ENCODE measurements at places on chromosomes 2 and 18. TPM values are rescaled to one million over a fixed set of nuclear protein-coding genes. Genes with fewer than 3 reads are reported as not detected.
A peak's percentile ranks its signal among the peaks of the same experiment; 100 is the strongest.

HTR2B gene
- not detected for total RNA-seq

MARCHF4 gene
- total RNA-seq = 0.29 TPM

LHCGR gene
- total RNA-seq = not detected

DCC gene
- 0.02 TPM for total RNA-seq

GKN2 gene
- total RNA-seq = not detected

GREB1 gene
- 6.6 TPM for total RNA-seq

CPO gene
- 0.39 TPM for total RNA-seq

- no peak for DNase-seq
Measured at GRCh38 chr2:113201496-113202304, 27.9 kb downstream of the PSD4 start.

DNA sequence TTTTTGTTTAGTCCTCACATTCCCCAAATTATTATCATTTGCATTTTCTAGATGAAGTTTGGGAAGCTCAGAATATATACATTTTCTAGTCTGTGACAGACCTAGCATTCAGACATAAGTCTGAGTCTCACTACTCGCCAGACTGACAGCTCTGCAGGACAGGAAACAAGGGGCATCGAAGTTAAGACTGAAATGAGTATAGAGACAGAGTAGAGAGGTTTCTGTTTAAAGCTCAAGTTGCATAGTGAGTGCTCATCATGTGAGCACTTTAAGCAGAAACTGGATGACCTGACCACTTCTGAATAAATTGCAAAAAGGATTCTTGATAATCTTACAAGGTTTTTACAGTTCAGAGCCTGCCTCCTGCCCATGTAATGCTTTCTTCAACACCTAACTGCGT is 1.1 kb downstream of the HADHB start:
- DNase-seq = no peak

GRCh38 chr18:2572171-2572569 is 813 bp downstream of the NDC80 start:
- DNase-seq = no peak

- DNase-seq = no peak
Measured at GRCh38 chr2:124662946-124663644, 638.0 kb downstream of the CNTNAP5 start.

- DNase-seq = peak; percentile 11
Measured at GRCh38 chr18:32576296-32576916, 105.7 kb upstream of the GAREM1 start.

- DNase-seq = no peak
Measured at GRCh38 chr2:98842136-98842535, 93.9 kb downstream of the CRACDL start.

- DNase-seq = no peak
Measured at GRCh38 chr2:209411718-209412117, 12.1 kb upstream of the MAP2 start.

- DNase-seq = no peak
Measured at GRCh38 chr2:177872286-177872685, 200.3 kb downstream of the PDE11A start.

GRCh38 chr2:196409376-196409775 is 230.1 kb upstream of the CCDC150 start:
- no peak for DNase-seq

DNA sequence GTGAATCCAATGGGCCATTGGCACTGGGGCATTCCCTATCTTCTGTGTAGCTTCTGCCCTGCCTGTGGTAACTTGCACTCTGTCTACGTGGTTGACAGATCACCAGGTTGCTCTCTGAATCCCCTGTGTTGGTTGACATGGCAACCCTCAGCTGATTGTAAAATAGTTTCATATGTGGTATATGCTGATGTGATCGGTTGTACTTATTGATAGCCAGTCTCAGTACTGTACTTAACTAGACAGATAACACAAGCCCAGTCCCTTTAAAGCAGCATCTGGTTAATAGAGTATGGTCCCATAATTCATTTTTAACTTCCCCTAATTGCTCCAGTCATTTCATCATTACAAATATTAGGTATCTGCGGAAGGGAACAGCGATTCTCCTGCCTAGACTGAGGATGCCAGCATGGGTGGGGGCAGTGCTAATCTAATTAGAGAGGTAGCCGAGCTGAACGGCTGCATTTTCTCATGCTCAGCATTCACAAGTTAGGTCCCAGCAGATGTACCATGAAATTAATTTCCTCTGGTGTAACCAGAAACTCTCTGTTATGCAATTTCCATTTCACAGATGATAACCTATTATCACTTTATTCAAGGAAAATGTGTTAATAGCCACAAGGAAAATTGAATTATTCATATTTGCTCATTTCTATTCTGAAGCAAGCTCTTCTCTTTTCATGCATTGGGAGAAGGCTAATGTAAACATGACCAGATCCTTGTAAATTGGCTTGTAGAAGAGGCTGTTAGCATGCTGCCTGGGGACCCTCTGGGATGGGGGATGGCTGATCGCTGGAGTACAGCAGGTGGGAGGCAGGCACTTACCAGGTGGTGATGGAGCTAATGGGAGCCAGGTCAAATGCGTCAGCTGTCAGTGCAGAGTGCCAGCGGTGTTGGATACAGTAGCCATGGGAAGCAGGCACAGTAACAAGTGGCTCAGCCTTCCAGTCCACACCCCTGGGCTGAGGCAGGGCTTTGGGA is 608.3 kb downstream of the GALR1 start:
- DNase-seq = no peak

DNA sequence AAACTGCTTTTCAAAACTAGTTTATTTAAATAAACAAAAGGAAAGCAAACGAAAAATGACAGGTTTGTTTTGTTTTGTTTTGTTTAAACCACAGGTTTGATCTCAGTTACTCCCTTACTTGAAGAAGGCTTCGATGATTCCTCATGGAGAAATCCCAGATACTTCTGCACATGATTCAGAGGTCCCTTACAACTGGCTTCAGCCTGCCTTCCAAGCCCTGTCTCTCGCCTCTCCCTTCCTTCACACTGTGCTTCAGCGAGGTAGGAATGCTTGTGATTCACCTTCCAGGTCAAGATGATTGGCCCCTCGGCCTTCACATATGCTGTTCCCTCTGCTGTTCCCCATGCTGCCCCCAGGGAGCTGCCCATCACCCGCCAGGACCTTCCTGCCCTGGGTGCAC is 104.1 kb upstream of the ITGA6 start:
- no peak for DNase-seq

DNA sequence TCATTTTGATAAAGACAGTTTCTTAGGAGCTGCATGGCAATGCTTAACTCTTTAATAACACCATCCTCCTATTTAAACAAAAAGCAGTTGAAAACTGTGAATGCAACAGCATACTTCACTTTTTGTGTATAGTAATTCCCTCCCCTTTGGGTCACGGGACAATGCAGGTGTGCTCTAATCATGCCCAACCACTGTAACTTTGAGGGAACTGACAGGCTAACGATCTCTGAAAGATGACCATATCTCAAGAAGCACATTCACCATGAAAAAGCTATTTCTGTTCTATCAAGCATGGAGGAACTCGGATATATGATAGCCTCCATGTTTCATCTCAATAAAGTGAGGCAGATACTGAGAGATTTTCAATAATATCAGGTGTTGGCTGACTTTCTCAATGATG is 81.1 kb upstream of the CD226 start:
- DNase-seq = no peak

DNA sequence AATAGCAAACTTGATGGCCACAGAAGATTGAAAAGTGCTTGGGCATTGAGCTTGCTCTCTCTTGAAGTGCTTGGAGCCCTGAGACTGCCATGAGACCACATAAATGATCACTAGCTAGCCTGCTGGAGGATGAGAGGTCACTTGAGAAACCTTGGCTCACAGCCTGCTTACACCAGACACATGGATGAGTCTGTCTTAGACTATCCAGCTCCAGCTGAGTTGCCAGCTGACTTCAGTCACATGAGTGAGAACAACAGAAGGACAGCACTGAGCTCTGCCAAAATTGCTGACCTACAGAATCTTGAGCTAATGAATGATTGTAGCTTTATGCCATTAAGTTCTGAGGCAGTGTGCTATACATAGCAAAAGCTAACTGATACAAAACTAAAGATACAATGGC is 18.1 kb downstream of the NABP1 start:
- peak; percentile 30 for DNase-seq

DNA sequence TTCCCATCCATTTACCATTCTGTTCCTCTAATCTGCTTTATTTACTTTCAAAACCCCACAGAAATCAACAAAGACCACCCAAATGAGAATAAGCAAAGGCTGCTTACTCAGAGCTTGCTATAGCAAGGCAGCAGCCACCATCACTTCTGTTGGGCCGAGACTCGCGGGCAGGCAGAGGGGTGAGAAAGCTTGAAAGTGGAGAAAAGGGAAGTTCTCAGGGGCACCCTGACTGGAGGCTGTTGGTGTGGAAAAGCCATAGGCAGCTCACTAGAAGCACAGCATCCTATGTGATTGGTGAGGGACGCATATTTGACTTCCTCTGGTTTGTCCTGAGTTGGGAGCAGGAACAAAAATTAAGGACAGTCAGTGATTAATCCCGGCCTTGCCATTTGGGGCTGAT is 269.7 kb upstream of the THSD7B start:
- no peak for DNase-seq

DNA sequence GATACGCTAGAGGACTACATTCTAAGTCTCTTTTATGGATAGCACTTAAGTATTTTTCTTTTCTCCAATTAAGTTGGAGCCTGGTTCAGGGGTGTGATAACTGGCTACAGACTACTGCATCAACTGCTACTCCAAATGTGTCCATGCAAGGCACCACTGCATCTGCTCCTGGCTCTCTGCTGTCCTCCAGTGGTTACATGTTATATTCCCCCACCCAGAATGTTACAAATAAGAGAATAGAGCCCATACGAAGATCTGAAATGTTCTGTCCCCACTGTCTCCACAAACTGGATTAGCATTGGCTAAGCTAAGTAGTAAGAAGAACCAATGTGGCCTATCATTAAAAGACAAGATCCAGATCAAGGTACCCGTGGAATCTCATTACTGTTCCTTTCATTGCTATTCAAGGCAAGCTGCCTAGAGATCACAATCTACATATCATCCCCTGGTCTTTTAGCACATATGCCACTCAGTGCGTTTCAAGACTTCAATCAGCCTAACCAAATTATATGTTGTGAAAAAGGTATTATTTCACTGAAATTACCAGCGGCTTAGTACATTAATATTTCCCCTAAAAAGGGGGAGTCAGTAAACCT is 308.3 kb upstream of the SLC8A1 start:
- DNase-seq = peak; percentile 58

- no peak for DNase-seq
Measured at GRCh38 chr18:7741640-7742039, 174.5 kb downstream of the PTPRM start.
